ENCODE measurements at places on chromosomes 4 and X.

GRCh38 chr4:76023389-76023788, at the start of gene CXCL10:
CXCL10 (minus strand) TSS chr4:76023497; CDS start chr4:76023431, 66 bp downstream.
- no peak for DNase-seq

DNA sequence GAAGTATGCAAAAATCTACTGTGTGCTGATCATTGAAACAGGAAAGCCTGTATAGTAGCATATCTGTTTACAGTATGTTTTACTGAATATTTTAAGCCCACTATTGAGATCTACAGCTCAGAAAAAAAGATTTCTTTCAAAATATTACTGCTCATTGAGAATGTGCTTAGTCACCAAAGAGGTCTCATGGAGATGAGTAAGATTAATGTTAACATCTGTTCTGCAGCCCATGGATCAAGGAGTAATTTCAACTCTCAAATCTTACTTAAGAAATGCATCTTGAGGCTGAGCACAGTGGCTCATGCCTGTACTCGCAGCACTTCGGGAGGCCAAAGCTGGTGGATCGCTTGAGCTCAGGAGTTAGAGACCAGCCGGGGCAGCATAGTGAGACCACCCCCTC, 3.3 kb downstream of the RNF4 start:
- DNase-seq: no peak

DNA sequence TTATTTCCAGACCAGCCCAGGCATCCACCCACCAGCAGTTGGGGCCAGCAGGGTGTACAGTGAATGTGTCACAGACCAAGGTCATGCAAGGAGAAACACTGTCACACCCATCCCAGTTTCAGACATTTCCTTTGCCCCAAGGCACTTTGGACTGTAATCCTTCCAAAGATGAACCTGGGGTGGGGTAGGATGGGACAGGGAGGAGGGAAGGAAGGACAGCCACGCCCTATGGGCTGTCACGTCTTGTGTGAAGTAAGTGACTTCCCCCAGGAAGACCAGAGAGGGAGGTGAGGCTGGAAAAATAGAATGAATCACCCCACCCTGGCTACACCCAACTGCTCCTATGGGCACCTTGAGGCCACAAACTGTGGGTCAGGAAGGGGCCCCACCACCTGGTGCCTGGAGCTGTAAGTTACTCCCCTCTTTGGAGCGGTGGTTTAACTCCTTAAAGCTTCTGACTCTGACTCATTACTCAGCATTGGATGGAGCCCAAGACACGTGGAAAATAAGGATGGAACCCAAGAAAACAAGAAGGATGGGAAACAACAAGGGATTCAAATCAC, 349.9 kb upstream of the KLF3 start:
- DNase-seq: no peak

DNA sequence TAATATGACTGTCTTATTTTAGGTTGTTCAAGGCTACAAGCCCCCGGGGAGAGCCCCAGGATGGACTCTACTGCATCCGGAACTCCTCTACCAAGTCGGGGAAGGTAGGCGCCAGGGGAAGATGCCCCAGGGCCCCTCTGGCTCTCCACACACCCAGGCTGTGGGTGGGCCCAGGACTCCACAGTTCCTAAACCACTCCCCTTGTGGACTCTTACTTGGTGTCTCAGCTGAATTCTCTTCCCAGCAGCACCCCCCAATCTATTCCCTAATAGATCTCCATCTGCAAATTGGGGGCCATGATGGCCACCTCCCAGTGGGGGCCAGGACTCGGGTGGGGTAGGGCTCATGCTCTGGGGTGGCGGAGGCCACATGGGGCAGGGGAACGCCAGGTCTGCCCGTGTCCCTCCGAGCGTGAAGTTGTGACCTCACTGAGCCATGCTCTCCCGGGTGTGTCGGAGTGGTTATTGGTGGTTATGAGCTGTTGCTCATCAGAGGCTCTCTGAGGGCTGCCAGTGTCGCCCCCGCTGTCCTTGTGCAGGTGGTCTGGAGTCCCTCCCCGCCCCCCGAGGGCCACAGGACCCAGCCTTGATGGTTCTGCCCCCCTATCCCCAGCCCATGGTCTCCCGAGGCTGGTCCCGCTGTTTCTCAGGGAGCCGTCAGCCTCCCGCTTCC, 11.2 kb upstream of the ADD1 start:
- no peak for DNase-seq

- no peak for DNase-seq
Observed at GRCh38 chr4:1417522-1418390, 11.5 kb upstream of the NKX1-1 start.

- DNase-seq: no peak
Observed at GRCh38 chr4:163196926-163197480, 30.3 kb upstream of the NAF1 start.

- DNase-seq: peak; percentile 14
Observed at GRCh38 chrX:145213504-145213903, 33.8 kb upstream of the SPANXN1 start.

DNA sequence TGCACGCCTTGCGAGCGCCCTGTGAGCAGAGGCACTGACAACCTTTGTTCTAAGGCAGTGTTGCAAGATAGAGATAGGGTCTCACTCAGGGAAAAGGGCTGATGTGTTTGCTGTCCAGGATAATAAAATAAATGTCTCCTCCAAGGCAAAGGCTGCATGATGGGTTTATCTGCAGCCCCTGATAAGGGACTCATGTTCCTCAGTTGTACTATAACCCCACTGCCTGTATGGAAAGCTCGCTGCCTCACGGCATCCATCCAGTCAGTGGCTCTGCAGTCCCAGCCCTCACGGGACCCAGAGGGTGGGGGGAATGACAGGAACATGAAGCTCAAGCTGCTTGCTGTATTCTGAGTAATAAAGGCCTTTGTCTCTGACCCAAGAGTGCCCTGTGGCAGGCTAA, 22.6 kb downstream of the BCLAF3 start:
- DNase-seq: no peak

DNA sequence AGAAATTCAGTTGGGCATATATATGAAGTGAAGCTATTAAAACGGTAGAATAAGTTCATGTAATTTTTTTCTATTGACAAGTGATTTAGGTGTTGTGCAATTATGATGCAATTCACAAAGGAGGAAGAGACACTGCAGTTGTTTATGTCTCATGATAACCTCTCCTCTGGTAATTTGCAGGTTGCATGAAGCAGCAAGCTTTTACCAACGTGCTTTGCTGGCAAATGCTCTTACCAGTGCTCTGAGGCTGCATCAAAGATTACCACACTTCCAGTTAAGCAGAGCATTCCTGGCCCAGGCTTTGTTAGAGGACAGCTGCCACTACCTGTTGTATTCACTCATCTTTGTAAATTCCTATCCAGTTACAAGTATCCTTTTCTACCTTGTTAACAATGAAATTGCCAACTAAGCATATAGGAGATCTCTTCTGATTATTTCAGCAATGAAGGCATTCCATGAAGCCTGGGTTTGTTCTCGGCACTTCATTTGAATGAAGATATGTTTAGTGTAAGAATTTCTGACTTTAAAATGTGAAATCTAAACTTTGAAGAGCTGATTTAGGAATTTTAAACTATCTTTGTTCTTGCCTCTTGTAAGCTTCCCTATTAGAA, 3.9 kb downstream of the TMEM33 start:
- DNase-seq: no peak

GRCh38 chrX:67725471-67725870, 181.7 kb downstream of the AR start:
- no peak for DNase-seq

DNA sequence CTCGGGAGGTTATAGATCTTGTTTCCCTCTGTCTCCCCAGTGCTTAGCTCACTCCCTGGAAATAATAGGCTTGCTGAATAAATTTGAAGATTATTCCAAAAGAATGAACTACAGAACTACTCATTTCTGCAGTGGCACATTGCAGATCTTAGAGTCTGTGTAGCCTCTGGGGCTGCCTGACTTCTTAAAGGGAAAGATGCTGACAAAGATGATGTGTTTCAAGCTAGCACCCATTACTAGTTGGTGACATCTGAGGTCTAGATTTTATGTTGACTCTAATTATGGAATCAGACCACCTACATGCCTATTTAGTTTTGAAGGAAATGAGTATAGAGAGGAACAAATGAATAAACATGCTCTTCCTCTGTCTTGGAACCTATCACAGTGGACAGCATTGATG, 123.7 kb upstream of the KCNIP4 start:
- no peak for DNase-seq

DNA sequence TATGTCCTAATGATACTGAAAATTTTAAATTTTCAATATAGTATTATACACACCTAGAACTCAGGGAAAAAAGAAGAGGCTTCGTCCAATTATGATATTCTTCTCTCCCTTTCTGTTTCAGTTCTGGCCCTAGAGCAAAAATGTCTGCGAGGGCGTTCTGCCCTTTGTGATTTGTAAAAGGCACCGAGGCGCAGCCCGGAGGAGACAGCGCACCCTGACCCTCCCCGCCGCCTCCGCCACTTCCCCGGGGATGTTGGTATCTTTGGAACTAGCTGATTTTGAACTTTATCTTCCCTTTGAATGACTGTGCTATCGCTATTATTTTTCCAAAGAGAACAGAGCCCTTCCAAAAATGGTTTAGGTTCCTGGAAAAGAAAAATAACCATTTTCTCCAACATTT, 173.2 kb upstream of the FAM9B start:
- no peak for DNase-seq

GRCh38 chr4:2041239-2042130, 17.6 kb upstream of the NAT8L start:
- peak; percentile 70 for DNase-seq

GRCh38 chrX:115214151-115214550, 19.7 kb downstream of the LRCH2 start:
- DNase-seq: no peak

DNA sequence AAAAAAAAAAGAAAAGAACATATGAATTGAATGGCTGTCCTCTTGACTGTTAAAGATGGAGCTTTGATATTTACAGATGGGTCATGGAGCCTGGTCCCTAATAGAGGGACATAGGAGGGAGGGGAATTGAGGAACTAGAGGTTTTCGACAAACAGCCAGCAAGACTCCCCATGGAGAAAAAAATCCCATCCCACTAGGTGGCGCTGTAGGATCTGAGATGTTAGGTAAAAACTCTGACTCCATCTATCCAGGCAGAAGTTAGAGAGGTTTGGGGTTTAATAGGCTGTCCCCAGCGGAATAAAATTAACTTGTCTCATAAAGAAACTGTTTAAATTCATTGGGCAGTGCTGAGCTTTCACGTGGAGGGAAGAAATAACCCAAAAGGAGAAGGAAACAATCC, 45.9 kb downstream of the HMGB2 start:
- peak; percentile 78 for DNase-seq

DNA sequence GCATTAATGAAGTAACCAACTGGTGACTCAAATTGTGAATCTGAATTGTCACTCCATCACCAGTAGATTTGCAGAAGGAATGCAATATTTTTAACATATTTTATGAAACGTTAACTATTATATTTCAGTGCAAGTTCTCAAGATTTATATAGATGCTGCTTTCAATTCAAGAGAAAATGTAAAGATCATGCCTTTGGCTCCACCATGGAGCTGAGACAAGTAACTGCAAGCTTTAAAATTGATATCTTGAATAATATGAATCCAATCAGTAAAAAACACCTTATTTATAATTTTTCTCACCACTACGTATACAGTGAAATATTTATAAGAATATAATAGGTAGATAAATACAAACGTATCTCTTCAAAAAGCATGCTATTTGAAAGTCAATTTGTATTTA, 27.8 kb upstream of the GALNTL6 start:
- no peak for DNase-seq

DNA sequence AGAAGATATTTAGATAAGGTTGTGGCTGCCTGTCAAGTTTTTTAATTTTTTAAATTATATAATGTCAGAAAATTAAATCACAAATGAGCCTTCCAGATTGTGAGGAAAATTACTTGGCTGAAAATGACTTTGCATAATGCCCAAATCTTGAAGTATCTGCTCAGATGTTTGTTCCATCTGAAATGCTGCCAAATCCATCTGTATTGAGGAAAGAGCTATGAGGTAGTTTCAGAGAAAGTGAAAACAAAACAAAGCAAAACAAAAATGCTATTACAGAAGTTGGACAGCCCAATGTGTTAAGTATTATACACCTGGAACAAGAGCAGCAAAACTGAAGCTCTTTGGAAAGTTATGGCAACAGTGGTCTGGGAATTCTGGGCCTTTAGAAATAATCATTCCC, 23.3 kb upstream of the GUCY1B1 start:
- DNase-seq: no peak

DNA sequence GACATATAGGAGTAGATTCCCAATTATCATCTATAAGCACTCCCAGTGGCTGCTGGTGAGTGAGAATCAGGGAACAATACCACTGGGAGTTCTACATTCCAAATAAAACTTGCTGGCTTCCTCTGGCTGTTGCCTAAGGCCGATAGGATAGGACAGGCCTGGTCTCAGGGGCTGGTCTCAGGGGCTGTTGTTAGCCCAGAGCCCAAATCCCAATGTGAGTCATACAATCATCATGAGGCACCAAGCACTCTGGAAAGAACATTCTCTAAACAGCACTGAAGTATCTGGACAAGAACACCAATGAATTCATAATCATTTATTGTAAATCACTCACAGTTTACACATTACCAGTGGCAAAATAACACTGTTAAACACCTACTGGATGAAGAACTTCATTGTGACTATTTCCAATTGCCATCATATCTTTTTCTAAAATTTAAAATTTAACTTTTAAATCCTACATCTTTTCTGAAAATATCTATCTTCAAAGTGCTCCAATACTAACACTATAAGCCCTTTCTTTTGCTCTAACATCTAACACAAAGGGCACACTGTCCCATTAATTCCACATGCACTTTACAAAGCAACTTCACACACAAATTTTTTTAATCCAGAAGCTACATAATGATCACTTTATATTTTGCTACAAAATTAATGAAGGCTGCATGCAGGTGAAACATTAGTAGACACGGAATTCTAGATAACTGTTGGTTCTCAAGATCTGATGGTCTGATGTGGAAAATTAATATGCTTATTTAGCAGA, 67.6 kb upstream of the TMEM150C start:
- no peak for DNase-seq

DNA sequence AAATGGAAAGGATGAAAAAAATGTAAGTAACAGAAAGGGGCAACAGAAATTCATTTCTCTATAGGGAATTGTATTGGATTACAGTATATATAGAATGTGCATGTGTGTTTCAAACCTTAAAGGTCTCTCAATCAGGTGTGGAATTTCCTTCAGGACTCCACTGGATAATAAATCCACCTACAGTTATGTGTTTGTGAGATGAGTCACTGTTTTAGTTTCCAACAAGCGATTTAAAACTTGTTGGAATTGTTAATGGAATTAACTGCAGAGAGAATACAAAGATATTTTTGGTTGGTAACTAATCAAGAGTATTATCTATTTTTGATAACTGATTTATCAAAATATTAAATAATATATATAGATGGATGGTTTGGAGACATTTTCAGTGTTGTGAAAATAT, 32.8 kb downstream of the CEP44 start:
- no peak for DNase-seq
